ENCODE measurements at places on chromosomes 4 and X.

- peak; percentile 52 for DNase-seq
Observed at GRCh38 chr4:141036786-141037185, 96.5 kb downstream of the RNF150 start.

DNA sequence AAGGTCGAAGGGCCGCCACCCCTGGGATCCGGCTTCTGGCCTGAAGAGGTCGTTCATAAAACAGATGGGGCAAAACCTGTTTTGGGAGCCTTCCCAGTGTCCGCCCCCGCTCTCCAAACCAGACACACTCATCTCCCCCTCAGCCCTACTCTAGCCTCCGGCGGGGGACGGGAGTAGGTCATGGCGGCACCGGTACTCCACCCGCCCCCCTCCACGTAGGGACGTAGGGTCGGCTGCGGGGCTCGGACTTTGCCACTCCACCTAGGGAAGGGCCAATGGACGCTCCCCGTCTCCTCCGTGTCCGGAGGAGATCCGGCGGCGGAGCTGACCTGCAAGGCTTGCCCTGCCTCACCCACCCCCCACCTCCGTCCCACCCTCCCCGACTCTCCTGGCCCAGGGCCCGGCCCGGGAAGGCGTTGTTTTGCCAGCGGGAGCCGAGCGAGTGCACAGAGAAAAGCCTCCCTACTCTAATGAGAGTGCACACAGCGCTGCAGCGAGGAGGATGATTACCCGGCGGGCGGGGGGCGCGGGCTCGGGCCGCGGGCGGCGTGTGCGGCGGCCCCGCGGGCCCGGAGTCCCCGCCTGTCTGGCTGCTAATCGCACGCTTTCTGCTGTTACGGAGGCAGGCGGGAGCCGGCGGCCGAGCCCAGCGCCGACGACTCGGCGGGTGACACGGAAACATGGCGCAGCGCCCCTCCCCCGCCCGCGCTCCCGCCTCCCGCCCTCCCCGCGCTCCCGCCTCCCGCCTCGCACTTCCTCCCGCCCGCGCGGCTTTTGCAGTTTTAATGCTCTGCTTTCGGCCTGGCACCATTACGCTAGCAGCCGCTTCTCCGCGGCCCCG, 8.3 kb upstream of the BCOR start:
- peak; percentile 54 for DNase-seq

DNA sequence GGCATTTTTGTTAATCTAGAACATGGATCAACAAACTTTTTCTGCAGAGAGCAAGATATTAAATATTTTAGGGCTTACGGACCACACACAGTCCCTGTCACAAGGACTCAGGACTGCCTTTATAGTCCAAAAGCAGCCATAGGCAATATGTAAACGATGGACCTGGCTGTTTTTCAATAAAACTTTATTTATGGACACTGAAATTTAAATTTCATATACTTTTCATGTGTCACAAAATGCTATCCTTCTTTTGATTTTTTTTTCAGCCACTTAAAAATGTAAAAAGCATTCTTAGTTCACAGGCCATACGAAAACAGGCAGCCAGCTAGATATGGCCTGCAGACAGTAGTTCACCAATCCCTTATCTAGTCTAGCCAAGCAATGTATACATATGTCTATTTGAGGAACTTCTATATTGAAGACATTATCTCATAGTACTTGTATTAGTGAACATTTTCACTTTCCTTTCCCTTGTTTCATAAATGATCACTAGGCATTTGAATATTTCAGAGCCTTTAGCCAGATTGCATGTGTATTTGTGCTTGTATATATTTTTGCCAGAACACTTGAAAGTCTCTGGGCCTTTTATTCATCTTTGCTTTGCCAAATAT, 350.9 kb downstream of the RPA4 start:
- no peak for DNase-seq

DNA sequence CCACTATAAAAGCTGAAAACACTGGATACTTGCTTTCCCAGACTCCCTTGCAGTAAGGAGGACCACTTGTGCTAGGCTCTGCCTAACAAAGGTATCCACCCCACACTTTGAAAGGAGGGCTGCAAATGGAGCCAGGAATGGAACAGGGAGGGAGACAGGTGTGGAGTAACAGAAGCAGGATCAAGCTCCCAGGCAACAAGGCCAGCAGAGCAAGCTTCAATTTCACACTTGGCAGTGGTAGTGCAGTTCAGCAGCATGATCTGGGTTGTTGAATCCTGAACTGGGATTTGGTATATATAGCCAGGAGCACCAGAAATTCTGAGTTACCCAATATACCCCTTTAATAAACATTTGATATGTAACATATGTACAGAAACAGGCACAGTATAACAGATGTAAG, 9.8 kb downstream of the LAMP2 start:
- DNase-seq = no peak

DNA sequence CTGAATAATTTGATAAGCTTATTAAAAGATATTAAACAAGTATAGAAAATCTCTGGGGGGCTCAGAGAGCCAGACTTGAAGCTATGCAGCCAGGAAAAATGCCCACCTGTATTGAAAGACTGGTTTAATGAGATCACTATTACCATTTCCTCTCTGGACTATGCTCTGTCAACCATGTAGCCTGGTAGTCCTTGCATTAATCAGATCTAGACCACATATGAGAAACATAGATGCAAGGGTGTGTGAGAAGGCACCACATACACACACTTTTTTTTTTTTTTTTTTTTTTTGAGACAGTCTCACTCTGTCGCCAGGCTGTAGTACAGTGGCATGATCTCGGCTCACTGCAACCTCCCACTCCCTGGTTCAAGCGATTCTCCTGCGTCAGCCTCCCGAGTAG, 75.9 kb upstream of the ATP8A1 start:
- DNase-seq = no peak

GRCh38 chr4:153217440-153217839, 13.2 kb downstream of the TRIM2 start:
- no peak for DNase-seq

Data from choroid plexus epithelial cell (primary cell).